Bone marrow (tissue), 2 donors: ENCODE measurements at places on chromosomes 1 and 21.
A peak's percentile ranks its signal among the peaks of the same experiment; 100 is the strongest.

- DNase-seq, result peak; percentile 49
These were observed 1.0 kb downstream of the EGLN1 start for GRCh38 chr1:231420959-231421545.

DNA sequence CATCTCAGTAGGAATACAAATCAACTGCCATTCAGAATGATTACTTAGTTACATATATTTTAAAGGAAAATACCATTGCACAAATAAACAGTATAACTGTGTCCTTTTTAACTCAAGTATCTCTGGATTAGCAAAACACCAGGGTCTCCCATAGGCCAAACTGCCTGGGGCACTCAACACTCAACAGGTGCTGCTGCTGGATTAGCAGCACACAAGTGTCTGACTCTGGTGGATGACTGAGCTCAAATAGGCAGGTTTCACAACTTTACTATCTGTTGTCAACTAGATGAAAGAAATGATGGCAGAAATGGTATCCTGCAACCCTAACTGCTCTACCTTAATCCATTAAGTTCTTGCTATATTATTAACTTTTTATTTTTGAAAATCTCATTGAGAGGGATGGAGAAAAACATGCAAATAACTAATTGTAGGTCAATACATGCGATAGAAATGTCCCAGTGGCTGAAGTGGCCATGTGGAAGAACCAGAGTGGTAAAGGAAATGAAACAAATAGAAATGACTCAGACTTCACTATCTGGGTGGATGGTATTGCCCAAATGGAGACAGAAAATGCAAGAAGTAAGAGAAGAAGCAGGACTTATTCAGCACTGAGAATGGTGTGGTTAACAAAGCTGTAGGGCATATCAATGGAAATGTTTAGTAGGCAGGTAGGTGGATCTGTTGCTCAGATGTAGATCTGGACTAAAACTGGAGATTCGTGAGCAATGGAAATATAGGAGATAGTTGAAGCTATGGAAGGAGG lies 90.8 kb upstream of the CCDC190 start:
- DNase-seq, result no peak

GRCh38 chr1:58312971-58313563 lies 233.5 kb downstream of the OMA1 start:
- DNase-seq, result no peak

DNA sequence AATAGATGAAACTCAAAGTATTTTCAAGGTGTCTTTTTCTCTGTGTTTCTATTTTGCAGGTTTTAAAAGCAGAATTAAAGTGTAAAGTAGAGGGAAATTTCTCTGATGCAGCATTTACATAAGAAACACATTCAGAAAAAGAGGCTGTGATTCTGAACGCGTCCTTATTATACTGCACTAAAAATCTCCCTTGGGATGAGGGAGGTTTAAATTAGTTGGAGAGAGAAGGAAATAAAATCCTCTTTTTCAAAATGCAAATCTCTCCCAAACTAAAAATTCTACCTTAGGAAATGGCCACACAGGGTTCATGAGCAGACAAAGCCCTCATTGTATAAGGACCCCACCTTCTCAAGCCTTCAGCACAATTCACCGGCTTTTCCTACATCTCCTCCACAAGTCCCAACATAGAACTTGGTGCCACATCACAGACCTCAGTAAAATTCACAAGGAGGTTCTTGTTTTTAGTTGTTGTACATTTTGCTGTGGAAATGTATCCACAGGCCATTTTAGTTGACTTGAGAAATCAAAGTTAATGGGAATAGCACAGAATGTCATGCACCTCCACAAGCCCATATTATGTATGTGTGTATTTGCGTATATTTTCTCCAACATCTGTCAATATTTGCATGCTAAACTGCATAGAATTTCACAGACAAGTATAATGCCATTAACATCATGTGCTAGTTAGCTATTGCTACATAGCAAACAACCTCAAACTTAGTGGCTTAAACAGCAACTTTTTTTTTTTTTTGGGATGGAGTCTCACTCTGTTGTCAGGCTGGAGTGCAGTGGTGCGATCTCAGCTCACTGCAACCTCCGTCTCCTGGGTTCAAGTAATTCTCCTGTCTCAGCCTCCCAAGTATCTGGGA lies 59.8 kb downstream of the MAB21L3 start:
- no peak for DNase-seq

DNA sequence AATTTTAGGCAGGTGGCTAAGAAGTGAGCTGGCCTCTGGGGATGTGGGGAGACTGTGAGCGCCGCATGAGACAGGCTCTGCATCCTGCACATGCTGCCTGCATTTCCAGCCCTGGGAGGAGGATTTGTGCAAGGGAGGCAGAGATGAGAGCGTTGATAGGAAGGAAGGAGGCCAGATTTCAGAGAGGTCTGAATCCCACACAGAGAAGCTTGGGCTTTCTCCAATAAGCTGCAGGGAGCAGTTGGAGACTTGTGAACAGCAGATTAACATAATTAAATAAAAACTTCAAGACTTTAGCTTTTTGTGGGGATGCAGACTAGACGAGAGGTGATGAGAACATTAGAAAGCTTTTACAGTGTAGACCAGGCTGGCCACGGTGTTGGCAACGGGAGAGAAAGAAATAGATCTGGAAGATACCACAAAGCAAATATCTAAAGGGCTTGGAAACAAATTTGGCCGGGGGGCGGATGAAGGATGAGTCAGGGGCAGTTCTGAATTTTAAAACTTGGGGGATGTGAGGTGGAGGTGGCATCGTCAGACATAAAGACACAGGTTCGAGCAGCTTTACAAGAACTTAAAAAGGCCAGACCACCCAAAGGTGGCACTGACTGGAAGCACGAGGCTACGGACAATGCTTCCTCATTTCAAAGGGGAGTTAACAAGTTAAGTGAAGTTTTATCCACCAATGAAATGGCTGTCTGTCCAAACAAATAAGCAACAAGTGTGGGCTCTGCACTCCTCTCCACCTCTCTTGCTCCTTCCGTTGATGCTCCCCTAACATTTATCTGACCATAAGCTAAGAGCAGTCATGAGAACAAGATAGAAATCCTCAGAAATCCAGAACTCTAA lies 57.0 kb downstream of the HIVEP3 start:
- DNase-seq, result no peak

- DNase-seq, result no peak
These were observed 6.2 kb downstream of the ARHGEF16 start for GRCh38 chr1:3460672-3461131.

DNA sequence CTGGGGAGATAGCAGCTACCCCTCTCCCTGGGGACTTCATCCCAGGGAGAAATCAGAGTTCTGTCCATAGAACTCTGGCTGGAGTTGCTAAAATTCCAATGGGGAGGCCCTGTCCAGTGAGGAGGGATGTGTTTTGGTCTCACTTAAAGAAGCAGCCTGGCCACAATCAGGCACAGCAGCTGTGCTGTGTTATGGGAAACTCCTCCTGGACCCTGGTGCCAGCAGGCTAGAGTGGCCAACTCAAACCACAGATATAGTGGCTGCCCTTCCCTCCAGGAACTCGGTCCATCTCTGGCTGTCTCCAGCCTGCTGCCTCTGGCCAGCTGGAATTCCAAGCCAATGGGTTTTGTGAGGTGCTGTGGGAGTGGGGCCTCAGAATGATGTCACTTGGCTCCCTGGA lies 37.4 kb upstream of the SAMD11 start:
- no peak for DNase-seq

GRCh38 chr1:6965083-6965934 lies 180.1 kb downstream of the CAMTA1 start:
- DNase-seq, result no peak

DNA sequence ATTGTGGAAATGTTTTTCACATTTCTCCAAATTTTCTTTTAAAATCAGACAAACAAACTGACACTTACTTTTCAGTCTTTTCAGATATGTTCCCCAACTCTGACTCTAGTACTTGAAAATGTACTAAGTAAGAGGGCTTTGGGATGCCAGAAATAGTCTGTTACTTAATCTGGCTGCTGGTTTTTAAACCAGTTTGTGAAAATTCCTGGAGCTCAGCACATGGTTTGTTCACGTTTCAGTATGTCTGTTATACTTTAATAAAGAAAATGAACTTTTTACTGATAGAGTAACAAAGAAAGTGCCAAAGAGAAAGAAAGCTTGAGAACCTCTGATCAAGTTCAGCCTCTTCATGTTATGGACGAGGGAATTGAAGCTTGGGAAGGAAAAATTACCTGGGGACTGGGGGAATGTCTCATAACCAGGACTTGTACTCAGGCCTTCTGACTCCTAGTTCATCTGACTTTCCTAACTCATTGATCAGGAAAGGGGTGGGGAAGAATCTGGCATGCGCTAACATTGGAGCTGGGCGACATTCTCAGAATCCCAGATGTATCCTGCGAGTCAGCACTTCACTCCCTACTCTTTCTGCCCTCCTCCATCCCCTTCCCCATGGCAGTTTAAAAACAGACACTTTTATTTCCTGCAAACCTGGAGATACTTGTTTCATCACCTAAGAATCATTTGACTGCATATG lies 30.8 kb upstream of the DNAJC6 start:
- DNase-seq, result no peak

GRCh38 chr1:57770772-57771171 lies 346.9 kb upstream of the DAB1 start:
- DNase-seq, result no peak

DNA sequence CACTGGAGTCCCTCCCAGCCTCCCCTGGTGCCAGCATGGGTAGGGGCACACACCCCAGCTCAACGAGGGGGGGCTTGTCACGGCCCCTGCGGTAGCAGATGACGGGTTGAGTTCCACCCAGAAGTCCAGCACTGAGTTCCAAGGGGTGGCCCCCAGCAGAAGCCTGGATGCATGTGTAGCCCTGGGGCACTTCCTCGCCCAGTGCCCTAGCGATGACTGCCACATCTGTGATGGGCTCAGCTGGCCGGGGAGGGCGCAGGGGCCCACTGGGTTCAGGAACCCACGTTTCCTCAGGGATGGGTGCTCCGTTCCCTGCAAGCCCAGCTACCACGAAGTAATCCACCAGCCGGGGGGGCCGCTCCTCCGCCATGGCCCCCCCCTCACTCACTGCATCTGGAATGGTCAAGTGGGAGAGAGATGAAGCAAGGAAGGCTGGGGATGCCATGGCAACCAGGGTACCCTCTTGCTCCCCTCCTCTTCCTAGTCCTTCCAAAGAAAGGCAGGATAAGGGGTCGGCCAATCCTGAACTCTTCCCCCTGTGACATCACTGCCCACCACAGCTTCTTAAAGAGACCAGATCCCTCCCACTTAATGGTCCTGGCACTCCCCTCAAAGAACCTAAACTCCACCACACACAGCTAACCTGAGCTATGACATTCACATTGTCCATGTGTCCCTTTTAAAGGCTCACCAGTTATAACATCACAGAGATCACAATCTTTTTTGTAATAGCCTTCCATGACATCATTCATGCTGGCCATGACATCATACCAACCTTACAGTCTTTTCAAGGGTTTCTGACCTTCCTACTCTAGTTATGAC lies 2.3 kb downstream of the DENND4B start:
- DNase-seq, result no peak

DNA sequence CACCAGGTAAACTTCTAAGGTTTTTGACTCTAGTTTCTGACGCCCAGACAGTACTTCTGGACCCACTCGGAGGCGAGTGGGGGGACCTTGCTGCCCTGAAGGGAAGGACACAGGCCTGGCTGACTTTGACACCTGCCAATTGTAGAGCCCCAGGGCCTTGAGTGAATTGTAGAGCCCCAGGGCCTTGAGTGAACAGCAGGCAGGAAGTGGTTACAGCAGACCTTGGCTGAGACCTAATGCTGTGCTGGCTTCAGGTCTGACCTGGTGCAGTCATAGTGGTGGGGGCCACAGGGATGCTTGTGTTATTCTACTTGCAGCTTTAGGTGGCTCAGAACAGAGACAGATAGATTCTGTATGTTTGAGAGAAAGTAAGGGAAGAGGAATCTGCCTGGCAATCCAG lies 344.3 kb downstream of the DUSP10 start:
- no peak for DNase-seq

- DNase-seq, result no peak
These were observed 239.8 kb upstream of the RAB4A start for GRCh38 chr1:229031061-229031460.

DNA sequence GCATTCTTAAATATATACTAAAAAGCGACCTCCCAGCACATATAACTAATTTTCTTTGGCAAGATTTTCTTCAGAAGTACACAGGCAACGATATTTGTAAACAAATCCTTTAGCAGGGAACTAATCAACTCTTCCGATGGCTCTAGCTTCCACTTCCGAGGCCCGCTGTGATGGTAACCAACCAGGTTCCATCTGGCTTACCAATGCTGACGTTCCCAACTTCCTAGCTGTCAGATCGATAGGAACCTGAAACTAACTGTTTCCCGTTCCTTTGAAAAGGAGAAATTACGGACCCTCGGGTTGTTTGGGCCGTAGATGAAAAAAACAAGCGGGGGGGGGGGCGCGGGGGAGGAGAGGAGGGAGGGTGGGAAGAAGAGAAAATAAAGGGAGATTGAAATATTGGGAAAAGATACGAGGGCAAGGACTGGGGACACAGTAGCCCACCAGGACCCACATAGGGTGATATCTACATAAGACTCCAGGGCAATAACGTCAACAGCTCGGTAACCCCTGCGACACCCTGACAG lies 513 bp downstream of the GTF2B start:
- DNase-seq, result no peak

DNA sequence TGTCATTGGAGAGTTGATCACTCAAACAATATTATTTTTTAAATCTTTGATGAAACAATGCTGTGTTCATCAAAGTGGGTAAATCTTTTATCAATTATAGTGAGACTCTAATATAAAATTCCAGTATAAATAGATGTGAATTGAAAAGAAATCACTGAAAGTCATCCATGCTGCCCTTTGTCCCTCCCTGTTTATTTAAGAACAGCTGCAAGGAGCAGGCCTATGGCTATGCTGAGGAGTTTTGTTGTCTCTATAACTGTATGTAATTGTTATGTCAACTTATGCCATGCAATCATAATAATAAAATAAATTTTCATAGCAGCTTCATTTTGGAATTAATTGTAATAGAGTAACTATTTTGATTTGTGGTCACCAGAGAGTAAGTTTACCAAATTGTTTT lies 1272.4 kb upstream of the ADGRL4 start:
- DNase-seq, result no peak

- DNase-seq, result no peak
These were observed 91.7 kb downstream of the COL24A1 start for GRCh38 chr1:86064899-86065298.

DNA sequence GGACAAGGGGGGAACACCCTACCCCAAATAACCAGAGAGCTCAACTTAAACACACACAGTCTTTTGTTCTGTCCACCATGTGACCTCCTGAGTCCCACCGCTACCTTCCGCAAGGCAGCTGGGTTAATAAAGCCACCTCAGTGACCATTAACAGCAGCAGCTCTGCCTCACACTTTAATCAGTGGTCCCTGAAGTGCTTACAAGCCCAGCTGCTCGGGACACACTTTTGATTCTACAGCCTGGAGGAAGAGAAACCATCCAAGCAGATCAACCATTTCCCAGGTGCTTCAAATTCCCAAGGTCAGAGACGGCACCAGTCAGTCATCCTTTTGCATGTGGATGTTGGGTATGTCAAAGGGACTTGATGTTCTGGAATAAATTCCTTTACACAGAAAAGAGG lies 70.1 kb downstream of the KCNJ15 start:
- no peak for DNase-seq

GRCh38 chr1:216111842-216112241 lies 311.4 kb downstream of the USH2A start:
- no peak for DNase-seq

- DNase-seq, result no peak
These were observed at the start of gene C4BPA for GRCh38 chr1:207103892-207104373. C4BPA (plus strand) TSS chr1:207104233; CDS start chr1:207113026, 8,793 bp downstream.
